ENCODE measurements at places on chromosomes 13 and 19.
A peak's percentile ranks its signal among the peaks of the same experiment; 100 is the strongest.

- no peak for DNase-seq
Measured at GRCh38 chr19:31408460-31409124, 59.4 kb upstream of the TSHZ3 start.

DNA sequence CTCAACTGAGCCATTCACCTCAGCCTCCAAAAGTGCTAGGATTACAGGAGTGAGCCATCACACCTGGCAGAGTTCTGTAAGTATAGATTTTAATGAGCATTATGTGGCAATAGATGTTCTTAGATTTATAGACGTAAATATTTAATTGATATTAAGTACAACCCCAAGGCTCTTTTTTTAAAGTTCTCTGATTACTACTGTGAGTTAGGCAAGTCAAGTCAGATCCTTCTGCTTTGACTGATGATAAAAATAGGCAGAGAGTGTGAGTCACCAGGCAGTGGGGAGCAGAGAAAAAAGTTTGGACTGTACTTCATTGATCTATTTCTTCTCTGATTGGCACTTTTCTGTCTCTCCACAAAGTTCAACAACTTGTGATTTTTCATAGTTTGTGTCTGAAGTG, 1379.9 kb downstream of the UQCRFS1 start:
- DNase-seq: no peak

- peak; percentile 61 for DNase-seq
Measured at GRCh38 chr13:97367016-97367822, 66.8 kb upstream of the RAP2A start.

DNA sequence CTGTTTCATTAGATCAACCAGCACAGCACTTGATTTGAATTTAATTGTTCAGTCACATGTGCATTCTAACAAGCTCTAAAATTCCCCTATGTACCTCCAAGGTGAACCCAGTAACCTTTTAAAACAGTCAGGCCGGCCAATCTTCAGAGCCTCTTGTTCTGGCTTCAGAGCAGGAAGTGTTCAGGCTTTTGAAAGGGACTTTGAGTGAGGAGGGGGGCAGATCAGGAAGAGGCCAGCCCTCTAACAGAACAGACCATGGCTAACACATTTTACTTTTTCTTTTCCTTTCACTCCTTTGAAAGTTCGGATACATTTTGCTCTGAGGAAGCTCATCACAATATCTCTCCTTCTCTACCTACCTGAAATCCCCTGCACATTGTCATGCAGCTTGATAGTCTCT, 390.3 kb downstream of the TBC1D4 start:
- DNase-seq: peak; percentile 23

DNA sequence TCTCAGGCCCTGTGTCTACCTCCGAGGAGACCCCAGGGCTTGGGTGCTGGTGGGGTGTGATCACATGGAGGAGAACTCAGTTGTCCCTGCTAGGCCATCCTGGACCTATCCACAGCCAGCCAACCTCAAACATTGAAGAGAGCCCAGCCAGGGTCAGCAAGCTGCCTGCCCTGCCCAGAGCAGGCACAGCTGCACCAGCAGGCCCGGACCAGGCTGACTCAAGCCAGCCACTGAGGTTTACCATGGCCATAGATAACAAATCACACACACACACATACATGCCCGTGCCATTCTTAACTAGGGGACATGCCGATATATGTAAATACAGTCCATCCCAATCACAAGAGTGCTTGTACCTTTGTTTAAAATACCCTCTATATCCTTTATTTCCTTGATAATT, 8.1 kb downstream of the ARHGEF7 start:
- DNase-seq: no peak

GRCh38 chr13:28641600-28641926, 17.4 kb upstream of the POMP start:
- no peak for DNase-seq

DNA sequence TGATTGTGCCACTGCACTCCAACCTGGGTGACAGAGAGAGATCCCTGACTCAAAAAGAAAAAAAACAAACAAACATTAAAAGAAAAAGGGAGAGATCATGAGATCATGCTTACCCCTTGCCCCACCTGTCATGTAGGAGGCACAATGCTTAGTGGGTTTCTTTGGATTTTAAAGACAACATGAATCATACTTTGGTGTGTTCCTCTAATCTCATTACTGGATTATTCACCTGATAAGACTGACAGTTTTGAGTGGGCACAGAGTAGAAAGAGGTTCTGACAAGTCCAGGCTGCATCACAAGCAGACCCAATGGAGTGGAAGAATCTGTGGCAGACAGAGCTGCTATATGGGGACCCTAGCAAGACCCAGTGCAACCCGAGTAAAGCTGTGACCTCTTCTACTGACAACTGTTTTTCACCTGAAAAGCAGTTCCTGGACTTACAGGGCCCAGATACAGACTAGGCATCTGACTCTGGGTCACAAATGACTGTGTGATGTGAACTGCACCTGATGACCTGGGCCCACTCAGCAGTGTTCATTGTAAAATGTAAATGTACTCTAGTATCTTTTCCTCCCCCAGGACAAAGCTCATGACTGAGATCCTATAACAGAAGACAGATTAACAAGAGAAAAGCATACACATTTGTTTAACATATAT, 28.9 kb upstream of the USP12 start:
- peak; percentile 28 for DNase-seq

DNA sequence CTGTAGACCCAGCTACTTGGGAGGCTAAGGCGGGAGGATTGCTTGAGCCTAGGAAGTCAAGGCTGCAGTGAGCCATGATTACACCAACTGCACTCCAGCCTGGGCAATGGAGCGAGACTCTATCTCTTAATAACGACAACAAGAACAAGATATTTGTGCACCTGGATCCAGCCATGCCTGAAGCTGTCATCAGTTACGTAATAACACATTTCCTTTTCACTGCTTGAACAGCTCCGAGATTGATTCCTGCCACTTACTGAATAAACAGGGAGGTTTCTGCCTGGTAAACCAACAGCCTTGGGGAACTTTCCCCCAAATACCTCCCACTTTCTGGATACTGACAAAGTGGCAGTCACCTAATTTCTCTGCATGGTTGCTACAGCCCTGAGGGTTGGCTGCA, 5.4 kb downstream of the KANK2 start:
- DNase-seq: no peak

DNA sequence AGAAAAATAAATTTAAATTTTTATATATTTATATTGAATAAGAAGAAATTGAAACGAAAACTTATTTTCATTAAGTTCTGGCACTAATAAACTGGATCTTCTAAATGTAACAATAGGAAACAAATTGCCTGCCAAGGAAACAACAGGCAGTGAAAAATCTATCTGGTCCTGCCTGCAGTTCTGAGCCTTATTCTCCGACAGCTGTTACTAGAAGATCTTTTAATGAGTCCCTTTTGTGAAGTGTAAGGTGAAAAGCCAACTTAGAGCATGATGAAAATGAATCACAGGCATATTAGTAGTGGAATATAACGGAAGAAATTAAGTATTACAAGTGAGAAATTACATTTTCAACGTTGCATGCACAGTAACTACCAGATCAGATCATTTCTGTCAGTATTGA, 1002.7 kb upstream of the PCDH20 start:
- DNase-seq: peak; percentile 11

DNA sequence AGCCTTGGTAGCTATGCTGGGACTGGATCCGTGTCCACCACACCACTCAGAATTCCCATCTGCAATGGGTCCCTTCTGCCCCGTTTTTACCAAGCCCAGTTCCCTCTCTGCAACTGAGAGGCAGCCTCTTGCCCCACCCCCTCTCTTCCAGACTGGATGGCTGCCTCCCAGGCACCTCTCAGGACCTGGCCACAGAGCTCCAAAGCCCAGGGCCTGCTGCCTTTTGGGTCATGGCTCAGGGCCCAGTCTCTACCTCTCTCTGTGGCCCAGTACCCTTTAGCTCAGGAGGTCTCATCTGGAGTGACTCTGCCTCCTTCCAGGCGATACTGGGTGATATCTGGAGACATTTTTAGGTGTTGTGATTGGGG, 10.3 kb upstream of the ZBTB7A start:
- no peak for DNase-seq

GRCh38 chr13:51714663-51715168, 89.2 kb downstream of the DHRS12 start:
- DNase-seq: no peak

DNA sequence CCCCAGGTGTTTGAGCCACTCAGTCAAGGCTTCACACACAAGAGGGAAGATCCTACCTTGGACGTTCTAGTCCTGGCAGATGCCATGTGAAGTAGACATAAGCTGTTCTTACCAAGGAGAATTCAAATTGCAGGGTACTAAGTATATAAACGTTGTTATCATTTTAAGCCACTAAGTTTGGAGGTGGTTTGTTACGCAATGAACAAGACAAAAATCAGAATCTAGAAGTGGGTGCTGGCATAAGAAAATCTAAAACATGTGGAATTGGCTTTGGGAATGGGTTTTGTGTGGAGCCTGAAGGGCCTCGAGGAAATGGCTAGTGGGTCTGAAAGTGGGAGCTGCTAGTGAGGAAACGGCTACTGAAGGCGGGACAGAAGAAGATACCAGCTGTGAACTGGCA, 83.9 kb downstream of the TBC1D4 start:
- DNase-seq: no peak

DNA sequence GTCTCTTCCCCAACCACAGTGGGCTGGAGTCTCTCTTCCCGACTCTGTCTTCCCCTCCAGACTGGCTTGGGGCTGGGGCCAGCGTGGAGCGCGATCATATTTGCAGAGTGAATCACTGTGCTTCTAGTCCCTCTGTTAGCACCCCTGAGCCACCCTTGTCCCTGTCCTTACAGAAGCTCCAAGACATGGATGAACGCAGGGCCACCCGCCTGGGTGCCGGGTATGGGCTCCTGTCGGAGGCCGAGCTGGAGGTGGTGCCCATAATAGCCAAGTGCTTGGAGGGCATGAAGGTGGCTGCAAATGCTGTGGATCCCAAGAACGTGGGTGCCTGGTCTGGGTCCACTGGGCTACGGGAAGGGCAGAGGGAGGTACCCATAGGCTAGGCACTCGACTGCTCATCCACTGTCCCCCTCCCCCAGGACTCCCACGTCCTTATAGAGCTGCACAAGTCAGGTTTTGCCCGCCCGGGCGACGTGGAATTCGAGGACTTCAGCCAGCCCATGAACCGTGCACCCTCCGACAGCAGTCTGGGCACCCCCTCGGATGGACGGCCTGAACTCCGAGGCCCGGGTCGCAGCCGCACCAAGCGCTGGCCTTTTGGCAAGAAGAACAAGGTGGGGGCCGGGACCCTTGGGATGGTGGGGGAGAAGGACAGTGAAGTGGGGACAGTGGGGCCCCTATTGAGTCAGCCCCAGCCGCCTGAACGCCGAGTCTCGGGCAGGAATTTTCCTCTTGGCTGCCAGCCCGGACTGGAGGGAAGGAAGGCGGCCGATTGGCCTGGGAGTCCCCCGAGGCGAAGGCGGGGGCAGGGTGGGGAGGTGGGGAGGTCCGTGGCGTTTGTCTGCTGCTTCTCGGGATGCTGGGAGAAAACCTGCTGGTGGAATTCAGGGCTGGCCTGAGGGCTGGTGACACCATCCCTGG, 5.2 kb downstream of the TRIP10 start:
- DNase-seq: peak; percentile 74

DNA sequence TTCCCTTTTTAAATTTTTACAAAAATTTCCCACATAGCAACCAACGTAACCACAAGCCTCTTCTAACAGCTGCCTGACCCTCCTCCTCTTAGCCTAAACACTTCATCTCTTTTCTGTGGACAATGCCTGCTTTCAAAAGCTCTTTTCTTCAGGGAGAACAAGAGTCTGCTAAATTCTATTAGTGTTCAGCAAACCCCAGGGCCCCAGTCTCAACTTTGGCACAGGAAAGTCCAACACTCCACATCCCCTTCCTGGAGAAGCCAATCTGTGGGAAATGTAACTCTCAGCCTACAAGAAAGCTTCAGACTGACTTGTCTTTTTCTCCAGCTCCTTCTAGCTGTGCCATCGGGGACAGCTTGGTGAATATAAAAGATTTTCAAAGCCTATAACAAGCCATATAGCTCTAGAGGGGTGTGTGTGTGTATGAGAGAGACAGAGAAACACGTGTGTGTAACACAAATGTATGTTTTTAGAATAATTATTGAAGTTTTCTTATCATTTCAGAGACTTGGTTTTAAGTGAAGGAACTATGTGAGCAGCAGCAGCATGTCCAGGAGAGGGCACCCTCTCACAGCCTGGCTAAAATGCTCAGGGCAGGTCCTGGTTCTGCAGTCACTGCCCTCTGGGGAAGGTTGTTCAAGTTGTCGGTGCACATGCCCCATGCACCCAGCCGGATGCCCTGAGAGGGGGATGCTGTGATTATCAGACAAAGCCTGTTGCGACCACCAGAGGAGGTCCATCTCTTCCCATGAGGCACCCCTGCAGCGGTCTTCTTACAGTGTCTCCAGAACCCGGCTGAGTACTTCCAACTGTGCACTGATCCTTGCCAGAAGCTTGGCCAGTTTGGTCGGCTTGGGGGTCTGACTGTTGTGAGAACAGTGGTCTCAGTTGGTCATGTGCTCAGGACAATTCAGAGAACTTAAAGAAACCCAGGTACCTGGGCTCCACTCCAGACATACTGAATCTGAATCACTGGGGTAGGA, 34.4 kb downstream of the CCDC70 start:
- peak; percentile 72 for DNase-seq

DNA sequence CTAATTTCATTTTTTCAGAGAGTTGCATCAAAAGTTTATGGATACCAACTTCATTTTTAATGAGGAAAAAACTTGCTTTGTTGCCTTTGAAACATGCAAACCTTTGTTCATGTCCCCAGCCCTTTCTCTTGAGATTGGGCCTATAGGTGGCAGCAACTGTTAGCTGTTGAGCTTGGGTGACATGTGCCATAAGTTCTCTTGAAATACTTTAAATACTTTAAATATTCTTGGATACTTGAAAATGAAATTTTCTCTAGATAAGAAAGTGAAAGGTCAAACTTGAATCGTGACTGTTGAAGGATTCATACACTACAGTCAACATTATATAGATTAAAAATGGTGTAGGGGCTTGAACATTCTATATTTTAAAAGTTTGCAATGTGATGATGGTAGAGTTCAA, 294.9 kb downstream of the NDFIP2 start:
- DNase-seq: peak; percentile 79

DNA sequence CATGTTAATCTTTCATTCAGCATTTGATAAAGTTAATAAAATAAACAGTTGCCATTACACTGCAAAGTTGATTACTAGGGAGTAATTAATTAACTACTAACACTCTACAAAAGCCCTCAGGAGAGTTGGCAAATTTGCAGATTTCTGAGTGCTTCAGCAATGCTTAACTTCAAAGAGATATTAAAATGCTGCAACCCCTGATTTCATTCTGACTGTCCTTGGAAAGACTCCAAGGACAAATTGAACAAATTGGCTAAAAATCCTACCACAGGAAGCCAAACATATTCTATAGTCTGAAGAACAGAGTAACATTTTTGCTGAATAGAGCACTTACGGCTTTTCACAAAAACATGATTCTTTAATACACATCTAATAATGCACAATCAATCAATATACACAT, 1543.0 kb downstream of the SLITRK5 start:
- no peak for DNase-seq

GRCh38 chr19:55113570-55114039, 3.8 kb downstream of the PPP1R12C start:
- DNase-seq: peak; percentile 96

GRCh38 chr13:43669101-43669500, 117.7 kb downstream of the ENOX1 start:
- no peak for DNase-seq

GRCh38 chr19:13872695-13873389, 4.1 kb upstream of the NANOS3 start:
- DNase-seq: peak; percentile 63
